ENCODE measurements at places on chromosomes 7 and 10.
A peak's percentile ranks its signal among the peaks of the same experiment; 100 is the strongest.

DNA sequence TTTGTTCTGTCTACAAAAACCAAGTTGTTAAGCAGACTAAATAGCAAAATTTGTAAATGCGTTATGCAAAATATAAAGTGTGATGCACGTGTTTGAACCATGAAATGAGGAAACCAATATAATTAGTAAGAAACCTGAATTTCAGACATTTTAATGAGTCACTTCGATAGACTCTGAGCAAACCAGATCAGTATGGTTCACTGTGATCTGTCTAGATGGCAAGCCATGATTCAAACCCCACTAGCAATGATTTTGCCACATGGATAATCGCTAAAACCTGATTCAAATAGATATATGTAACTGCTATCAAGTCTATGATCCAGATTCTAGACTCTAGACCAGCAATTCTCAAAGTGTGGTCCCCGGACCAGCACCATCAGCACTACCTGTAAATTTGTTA, 24.8 kb downstream of the ZC3HAV1 start:
- DNase-seq: no peak

GRCh38 chr10:10499839-10500238, 517.8 kb upstream of the CELF2 start:
- DNase-seq: no peak

GRCh38 chr7:16193631-16194030, 227.7 kb downstream of the CRPPA start:
- no peak for DNase-seq

DNA sequence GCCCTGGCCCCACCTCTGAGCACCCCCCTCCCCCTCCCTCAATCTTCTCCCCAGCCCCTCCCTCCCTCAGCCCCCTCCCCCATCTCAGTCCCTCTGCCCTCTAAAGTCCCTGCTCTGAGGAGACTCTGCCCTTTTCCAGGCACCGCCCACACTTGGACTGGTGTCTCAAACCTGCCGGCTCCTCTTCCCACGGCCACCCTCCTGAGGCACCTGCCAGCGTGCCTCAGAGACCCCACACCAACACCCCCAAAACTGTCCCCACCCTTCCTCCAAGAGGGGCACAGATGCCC, 34.6 kb upstream of the HSPB1 start:
- no peak for DNase-seq

- no peak for DNase-seq
Observed at GRCh38 chr10:58576751-58577436, 64.2 kb downstream of the BICC1 start.

DNA sequence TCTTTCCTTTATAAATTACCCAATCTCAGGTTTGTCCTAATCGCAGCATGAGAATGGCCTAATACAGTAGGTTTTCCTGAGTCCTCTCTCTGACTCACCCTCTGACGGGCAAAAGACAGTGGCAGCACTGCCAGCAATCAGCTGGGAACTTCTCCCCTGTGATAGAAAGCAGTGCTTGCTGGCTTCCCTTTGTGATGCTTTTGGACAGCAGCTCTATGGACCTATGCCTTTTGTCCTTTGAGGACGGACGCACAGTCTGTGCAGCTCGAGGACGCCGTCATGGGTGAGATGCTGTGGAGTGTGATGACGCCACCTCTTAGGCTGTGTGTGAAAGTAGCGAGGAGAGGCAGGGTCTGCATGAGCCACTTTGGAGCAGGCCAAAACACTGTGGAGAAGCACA, 68.8 kb downstream of the KIAA1217 start:
- no peak for DNase-seq

DNA sequence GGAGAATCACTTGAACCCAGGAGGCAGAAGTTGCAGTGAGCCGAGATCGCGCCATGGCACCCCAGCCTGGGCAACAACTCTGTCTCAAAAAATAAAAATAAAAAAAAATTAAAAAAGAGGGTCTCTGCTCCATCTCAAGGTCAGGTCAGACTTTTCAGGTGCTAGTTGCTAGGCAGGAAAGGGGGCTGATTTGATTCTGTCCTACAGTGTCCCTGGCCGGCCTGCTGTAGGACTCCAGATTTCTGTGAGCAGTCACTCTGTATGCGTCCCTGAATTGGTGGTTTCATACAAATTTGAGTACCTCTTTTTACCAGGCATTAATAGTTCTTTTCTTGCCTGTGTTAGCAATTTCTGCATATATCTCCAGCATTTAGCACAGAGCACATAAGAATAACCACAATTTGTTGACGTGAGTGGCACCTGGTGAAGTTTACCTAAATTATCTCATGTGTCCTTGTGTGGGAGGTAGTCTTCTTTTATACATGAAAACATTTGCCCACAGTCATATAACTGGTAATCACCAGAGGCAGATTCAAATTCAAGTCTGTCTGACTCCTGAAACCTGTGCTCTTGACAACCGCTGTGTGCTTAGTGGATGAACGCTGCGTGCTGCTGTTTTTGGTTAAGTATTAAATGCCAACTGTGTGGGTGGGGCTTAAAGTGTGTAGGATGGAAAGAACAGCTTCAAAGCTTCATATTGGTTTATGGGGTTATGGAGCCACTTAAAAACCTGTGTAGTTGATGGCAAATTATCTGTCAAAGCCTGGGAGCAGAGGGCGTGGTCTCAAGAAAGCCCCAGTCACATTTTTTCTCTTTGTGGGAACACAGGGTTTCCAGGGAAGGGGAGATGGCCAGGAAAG, 3.2 kb upstream of the ZNF775 start:
- DNase-seq: peak; percentile 18

GRCh38 chr10:13816195-13816925, 229.6 kb downstream of the PRPF18 start:
- no peak for DNase-seq

- DNase-seq: no peak
Observed at GRCh38 chr7:47571331-47572093, 10.4 kb downstream of the TNS3 start.

DNA sequence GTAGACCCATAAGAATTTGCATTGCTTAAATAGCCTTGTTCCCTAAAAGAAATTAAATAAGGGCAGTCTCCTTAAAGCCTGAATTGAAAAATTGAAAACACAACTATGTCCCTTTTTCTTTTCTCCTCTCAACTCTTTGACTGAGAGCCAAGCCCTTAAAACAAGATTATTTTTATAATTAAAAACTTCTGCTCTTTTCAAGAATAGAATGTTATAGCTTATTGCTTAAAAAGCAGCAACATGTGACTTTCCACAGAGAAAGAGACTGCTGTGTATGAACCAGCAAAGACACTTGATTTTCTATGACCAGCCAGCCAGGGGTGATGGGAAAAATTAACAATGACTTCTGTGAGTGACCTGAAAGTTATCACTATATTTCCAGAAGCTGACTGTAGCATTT, 295.2 kb upstream of the CELF2 start:
- no peak for DNase-seq

- peak; percentile 13 for DNase-seq
Observed at GRCh38 chr10:31929261-31930022, 811 bp upstream of the ARHGAP12 start.

DNA sequence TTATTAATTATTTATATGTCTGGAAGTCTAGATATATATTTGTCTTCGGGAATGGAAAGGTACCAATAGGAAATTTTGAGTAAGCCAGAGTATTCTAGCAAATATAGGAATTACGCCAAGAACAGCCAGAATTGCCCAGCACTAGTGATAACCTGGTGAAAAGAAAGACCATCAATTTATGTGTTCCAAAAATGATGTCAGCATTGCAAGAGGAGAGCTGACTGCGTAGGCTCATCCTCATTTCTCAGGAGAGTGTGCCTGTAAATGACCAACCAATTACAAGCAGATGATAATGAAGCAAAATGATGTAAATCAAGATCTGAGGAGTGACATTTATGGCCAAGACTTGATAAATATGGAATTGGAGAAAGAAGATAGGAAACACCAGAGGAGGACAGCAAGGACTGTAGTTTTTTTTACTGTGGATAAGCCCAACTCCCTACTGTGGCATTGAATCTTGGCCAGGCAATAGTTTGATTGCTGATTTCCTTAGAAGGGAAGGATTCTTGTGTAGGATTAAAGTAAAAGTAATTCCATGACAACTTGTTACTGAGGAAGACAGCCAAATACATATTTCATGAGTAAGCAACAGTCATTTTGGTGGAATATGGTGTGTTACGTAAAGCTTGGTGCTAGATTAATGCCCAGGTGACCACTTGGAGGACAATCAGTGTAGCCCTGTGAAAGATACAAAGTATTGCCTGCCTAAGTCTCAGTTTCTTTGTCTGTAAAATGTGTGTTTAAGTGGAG, 590.8 kb downstream of the AUTS2 start:
- DNase-seq: no peak

All from CD4-positive, alpha-beta memory T cell (primary cell).